ENCODE measurements at places on chromosomes 7 and 10. TPM values are rescaled to one million over a fixed set of nuclear protein-coding genes. Genes with fewer than 3 reads are reported as not detected.

The CUBN gene
- total RNA-seq: 1.3 TPM

The DPYSL4 gene
- 0.26 TPM for total RNA-seq

The PIK3AP1 gene
- 0.17 TPM for total RNA-seq

The CRHR2 gene
- not detected for total RNA-seq

The BTBD16 gene
- not detected for total RNA-seq

The FAM180A gene
- total RNA-seq: 24.4 TPM

The FAS gene
- total RNA-seq: 95.8 TPM

The TEX36 gene
- not detected for total RNA-seq

The PRSS37 gene
- total RNA-seq: not detected

The SPDYE1 gene
- total RNA-seq: under 0.01 TPM

The CNTNAP2 gene
- not detected for total RNA-seq

The GNAT3 gene
- not detected for total RNA-seq

The DENND2A gene
- 39.0 TPM for total RNA-seq

The YKT6 gene
- 90.0 TPM for total RNA-seq

The KLF14 gene
- under 0.01 TPM for total RNA-seq

The TAS2R41 gene
- not detected for total RNA-seq

The CASTOR2 gene
- total RNA-seq: 10.9 TPM

The OR2A42 gene
- total RNA-seq: not detected

The KNDC1 gene
- 0.50 TPM for total RNA-seq

The PRXL2A gene
- 13.9 TPM for total RNA-seq

The STAMBPL1 gene
- total RNA-seq: 41.3 TPM

The NPTX2 gene
- under 0.01 TPM for total RNA-seq

The PIP gene
- total RNA-seq: not detected

The CALML3 gene
- total RNA-seq: not detected

The GRID1 gene
- 0.33 TPM for total RNA-seq

All from fibroblast of lung (primary cell).